ENCODE measurements at places on chromosomes 13 and 19.

DNA sequence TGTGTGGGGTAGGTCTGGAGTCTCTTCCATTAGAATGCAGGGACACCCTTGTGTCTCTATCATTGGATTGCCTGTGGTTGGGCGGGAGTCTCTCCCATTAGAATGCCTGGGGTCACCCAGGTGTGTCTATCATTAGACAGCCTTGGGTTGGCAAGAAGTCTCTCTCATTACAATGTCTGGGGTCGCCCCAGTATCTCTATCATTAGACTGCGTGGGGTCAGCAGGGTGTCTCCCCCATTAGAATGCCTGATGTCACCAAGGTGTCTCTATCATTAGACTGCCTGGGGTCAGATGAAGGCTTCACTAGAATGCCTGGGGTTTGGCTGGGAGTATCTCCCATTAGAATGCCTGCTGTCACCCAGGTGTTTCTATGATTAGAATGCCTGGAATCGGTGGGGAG, 1539.0 kb downstream of the UQCRFS1 start:
- DNase-seq, result no peak

GRCh38 chr19:8831832-8832131, 322 bp downstream of the ZNF558 start:
- DNase-seq, result no peak

DNA sequence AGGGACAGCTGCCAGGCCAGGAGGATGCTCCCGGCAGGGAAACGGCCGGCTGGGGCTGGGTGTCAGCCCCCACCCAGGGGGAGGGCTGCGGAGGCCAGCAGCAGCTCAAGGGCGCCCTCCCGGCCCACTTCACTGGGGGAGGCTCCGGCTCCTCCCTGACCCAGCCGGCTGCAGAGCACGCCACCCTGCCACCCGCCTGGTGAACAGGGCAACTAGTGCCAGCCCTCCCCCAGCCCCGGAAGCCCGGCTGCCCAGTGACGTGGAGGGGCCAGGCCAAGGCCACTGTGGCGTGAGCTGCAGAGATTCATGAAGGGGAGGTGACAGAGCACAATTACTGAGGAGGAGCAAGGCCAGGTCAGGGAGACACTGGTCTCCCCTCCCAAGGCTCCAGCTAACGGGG, 14.7 kb downstream of the REXO1 start:
- DNase-seq, result no peak

DNA sequence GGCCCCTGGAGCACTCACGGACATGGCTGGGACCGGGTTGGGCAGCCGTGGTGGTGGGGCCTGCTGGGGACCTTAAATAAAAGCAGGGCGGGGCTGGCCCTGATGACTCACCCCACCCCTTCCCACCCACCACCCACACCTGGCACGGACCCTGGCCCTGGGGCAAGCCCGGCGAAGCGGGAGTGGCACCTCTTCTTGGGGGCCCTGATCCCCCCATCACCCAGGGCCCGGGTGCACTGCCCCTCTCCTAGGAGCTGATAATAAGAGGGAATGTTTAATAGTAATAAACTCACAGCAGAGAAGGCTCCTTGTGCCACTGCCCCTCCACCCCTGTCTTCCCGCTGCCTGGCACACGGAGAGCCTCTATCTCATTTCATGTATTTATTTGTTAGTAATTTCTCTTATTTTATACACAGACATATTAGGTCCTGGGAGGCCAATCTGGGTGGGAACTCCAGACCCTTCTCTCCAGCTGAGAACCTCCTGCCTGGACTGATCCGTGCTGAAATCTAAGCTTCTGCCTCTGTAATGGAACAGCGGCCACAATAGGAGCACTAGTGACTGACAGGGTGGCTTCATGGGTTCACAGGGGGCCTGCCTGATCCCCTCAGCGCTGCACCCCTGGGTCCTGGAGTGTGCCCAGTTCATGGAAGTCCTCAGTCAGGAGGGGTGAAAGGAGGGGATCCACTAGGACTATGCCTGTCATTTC, at the start of gene LGALS7:
TSS of gene LGALS7 (minus strand) at position 49 of the 709 bp plus-strand sequence. CDS start at position 24, 25 bp downstream.
- DNase-seq, result no peak

GRCh38 chr13:91922969-91923592, 524.7 kb downstream of the GPC5 start:
- no peak for DNase-seq

- DNase-seq, result no peak
These were observed 305.0 kb downstream of the EFNB2 start for GRCh38 chr13:106230450-106230849.

DNA sequence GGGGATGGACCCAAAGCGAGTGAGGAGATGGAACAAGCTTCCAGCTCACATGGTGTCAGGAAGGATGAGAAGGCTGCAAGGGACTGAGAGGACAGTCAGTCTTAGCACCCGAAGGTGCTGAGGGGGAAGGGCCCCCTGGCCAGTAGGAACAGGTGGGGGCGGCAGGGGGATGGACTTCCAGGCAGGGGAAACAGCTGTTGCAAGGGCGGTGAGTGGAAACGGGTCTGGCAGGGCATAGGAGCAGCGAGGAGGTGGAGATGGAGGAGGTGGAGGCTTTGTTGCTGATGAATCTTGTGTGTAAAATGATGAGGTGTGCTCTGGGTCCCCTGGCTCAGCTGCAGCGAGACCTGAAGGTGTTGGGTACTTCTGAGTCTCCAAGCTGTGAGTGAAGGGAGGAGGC, 1.2 kb downstream of the MAP1S start:
- DNase-seq, result no peak

Data from GM13977 (cell line).